ENCODE measurements at places on chromosomes 12 and 14. TPM values are rescaled to one million over a fixed set of nuclear protein-coding genes. Genes with fewer than 3 reads are reported as not detected.

GRCh38 chr12:82124711-82125380 lies 233.3 kb downstream of the CCDC59 start:
- DNase-seq: no peak

GRCh38 chr12:57815177-57816000 lies 3.1 kb downstream of the AVIL start:
- no peak for DNase-seq

Gene TMEM253
- not detected for total RNA-seq

- DNase-seq: no peak
Observed at GRCh38 chr14:33490555-33490954, 460.3 kb downstream of the EGLN3 start.

DNA sequence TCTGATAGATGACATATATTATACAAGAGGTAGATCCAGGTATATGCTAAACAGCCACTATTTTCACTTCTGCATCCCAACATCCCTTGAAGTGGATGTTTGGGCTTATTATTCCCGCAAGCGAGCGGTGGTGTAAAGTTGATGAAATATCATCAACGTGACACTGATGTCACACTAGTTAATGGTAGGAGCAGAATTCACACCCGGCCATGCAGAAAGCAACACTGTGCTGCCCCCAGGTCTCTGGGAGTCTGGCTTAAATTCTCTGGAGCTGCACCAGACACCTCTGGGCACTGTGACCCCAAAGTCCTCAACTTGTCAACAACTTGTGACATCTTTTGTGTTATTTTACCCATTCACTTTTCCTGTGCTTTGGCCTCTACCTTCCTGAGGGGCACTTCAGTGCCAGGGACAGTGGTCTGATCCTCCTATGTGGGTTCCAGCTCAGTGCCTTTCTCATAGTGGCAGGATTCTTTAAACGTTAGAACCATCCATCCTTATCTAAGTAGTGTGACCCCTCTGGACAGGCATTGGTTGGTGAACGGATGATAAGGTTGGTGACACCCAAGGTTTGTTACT lies 952 bp downstream of the DRAM1 start:
- DNase-seq: no peak

Gene RBP5
- 0.96 TPM for total RNA-seq

- DNase-seq: peak; percentile 80
Observed at GRCh38 chr14:20986811-20987210, 3.0 kb upstream of the METTL17 start.

DNA sequence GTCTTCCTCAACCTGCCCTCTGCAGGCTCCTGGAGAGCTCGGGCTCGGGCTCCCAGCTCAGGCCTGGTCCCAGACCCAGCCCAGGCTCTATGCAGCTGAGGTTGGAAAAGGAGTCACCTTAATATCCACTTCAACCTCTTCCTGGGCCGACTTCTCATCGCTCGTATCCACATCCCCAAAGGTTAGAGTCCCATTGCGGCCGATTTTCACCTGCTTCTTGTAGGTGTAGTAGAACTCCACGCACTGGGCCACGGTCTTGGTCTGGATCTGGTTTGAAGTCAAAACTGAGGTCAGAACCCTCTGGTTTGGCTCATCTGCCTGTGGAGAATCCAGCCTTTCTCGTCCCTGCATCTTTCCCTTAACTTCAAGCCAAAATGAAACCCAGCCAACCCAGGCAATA lies 8.4 kb upstream of the PNMA1 start:
- peak; percentile 67 for DNase-seq

Gene RD3L
- total RNA-seq: not detected

Gene FOXN4
- not detected for total RNA-seq

DNA sequence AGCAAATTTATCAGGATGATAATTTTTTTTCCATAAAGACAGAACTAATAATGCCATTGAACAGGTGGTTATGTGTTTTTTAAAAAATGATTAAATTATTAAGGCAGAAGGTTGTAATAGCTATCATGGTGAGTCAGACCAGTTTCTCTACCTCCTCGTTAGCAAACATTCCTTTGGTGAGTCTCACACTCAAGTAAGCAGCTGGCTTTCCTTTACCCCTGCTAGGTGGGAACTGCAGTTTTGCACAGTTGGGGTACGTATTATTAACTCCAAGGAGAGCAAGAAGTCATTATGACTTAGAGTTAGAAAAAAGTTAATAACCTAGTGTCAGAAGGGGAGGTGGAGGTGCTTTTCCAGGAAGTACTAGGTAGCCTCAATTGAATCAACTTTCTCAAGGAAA lies 165.3 kb downstream of the SNAPC1 start:
- no peak for DNase-seq

DNA sequence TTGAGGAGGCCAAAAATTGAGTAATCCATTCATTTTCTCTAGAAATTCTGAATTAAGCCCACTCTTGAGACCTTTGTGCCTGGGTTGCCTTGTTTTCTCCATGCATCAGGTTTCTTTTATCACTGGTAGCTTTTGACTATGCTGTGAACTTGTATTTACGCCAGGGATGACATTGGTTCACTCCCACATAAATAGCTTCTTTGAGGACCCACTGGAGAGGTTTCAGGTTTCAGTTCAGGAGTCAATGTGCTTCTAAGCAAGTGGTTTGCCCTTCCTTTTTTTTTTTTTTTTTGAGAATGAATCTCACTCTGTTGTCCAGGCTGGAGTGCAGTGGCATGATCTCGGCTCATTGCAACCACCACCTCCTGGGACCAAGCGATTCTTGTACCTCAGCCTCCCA lies 10.2 kb upstream of the SLC17A8 start:
- DNase-seq: no peak

- no peak for DNase-seq
Observed at GRCh38 chr12:25942709-25943108, 15.8 kb upstream of the RASSF8 start.

- DNase-seq: no peak
Observed at GRCh38 chr12:65900912-65901672, 76.8 kb downstream of the HMGA2 start.

GRCh38 chr12:108773798-108774788 lies 42.8 kb upstream of the CORO1C start:
- peak; percentile 48 for DNase-seq

- no peak for DNase-seq
Observed at GRCh38 chr14:75126121-75126544, 715 bp downstream of the NEK9 start.

Gene FAIM2
- 0.75 TPM for total RNA-seq

GRCh38 chr14:49691031-49691430 lies 1.9 kb upstream of the KLHDC1 start:
- DNase-seq: no peak

Gene SPTLC2
- 25.7 TPM for total RNA-seq

- no peak for DNase-seq
Observed at GRCh38 chr12:100574187-100575074, 947 bp downstream of the GAS2L3 start.

DNA sequence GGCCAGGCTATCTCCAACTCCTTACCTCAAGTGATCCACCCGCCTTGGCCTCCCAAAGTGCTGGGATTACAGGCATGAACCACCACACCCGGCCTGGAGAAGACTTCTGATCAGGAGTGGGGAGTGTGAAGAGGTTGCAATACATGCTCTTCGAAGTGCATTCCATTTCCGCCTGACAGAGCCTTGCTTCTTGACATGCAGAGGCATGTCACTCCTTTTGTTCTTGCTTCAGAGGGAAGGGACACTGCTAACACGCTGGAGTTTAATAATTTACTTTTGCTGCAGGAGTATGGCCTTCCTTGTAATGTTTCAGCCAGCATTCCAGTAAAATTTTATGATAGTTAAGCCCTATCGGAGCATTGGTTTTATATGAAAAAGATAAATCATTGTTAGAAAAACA lies 74.9 kb downstream of the SLC25A47 start:
- no peak for DNase-seq

- no peak for DNase-seq
Observed at GRCh38 chr14:21043974-21044618, 1.9 kb downstream of the RNASE7 start.

Gene ASIC1
- not detected for total RNA-seq

GRCh38 chr12:25014961-25015360 lies 66.1 kb upstream of the BCAT1 start:
- no peak for DNase-seq

DNA sequence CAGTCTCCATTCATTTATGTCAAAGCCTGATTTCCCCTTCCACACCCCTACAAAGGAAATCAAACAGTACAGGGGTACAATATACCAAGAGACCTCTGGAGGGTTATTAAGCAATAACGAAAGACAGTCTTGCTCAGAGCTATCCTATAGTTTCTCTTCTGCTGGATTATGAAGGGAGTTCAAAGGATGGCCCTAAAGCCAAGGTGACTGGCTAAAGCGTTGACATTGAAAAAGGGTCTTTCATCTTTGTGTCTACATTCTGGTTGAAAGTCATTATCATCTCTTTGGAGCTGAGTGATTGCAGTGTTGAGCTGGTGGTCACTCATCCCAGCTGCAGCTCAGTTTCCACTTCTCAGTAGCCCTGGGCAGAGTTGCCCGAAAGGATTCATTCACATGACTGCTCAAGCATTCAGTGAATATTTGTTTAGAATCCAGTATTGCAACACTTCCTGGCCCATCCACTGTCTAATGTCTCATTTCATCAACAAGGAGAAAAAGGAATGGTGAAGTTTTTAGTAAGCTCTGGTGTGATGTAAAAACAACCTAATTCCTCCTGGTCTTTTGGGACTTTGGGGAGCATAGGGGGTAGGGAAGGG lies 19.2 kb upstream of the TBX5 start:
- no peak for DNase-seq

DNA sequence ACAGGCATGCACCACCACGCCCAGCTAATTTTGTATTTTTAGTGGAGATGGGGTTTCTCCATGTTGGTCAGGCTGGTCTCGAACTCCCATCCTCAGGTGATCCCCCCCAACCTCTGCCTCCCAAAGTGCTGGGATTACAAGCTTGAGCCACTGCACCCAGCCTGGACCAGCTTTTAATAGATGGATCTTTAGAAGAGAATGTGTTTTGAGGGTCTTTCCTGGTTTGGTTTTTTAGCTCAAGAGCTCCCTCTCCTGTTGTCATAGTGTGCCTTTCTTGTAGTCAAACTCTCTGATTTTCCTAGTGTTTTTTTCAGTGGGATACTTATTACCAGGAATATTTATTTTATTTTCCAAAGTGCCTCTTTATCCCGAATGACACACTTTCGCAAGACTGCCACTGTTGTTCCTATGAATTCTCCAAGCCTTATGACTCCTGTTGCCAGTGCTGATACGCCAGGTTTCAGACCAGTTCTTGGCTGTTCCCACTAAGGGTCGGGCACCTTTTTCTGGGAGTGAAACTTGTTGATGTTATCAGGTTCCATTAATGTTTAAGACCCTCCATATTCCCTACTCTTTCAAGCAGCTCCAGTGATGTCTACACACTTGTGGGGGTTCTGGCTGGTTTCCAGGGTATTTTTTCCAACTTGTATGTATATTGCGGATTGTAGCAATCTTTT lies 31.5 kb upstream of the LIMA1 start:
- no peak for DNase-seq

Gene PLBD1
- 15.2 TPM for total RNA-seq

Gene SERPINA9
- total RNA-seq: not detected

Gene RNASE4
- total RNA-seq: 23.2 TPM

GRCh38 chr12:64757771-64758170 lies 1.4 kb downstream of the GNS start:
- no peak for DNase-seq

- no peak for DNase-seq
Observed at GRCh38 chr12:12582895-12583303, 20.2 kb upstream of the DUSP16 start.

GRCh38 chr12:70719672-70720420 lies 82.6 kb upstream of the PTPRB start:
- DNase-seq: no peak

GRCh38 chr12:5560265-5560664 lies 128.4 kb downstream of the NTF3 start:
- no peak for DNase-seq

Gene LRTM2
- total RNA-seq: not detected

GRCh38 chr12:291153-291723 lies 28.6 kb upstream of the SLC6A13 start:
- no peak for DNase-seq

Data from ascending aorta (tissue), 2 donors.